ENCODE measurements at places on chromosomes 1 and 21.

- DNase-seq = no peak
These were observed 31.7 kb downstream of the DSTYK start for GRCh38 chr1:205179842-205180241.

GRCh38 chr1:92858564-92859399 is 26.9 kb downstream of the RPL5 start:
- peak; percentile 71 for DNase-seq

DNA sequence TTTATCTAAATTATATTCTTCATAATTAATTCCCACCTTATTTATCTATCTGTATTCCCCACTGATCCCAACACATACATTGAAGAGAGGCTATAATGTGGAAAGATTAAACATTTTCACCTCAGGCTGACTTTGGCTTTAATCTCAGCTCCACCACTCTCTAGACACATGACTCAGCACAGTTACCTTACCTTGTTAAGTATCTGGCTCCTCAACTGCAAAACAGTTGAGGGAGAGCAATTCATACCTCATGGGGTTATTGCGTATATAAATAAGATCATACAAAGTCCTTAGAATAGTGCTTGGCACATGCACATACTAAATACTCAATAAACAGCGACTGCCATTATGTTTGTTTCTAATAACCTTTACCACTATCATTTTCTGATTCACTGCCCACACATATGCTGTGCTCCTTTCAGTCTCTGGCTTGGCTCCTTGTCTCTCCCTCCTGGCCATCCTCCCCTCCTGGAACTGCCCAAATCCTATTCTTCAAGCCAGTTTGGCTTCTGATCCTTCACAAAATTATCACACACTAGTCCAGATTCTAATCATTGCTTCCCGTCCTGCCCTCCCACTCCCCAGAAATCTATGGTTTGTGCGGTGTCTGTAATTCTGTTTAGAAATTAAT is 50.1 kb downstream of the BCL9 start:
- DNase-seq = no peak

DNA sequence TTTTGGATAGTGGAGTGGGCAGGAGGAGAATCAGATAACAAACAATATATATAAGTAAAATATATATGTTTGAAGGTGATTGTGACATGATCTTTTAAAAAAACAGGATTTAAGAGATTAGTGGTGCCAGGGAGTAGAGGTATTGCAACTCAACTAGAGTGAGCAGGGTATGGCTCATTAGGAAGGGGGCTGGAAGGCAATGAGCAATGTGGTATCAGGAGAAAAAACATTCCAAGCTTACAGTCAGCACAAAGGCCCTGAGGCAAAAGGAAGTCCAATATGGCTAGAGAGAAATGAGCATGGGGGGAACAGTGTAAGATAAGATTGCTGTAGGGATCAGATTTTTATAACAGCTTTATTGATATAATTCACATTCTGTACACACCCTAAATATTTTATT is 5.3 kb upstream of the GADD45A start:
- DNase-seq = no peak

GRCh38 chr1:185939142-185939541 is 205.0 kb downstream of the HMCN1 start:
- no peak for DNase-seq

Data from SK-N-SH (cell line).